ENCODE measurements at places on chromosomes 11 and 22.

DNA sequence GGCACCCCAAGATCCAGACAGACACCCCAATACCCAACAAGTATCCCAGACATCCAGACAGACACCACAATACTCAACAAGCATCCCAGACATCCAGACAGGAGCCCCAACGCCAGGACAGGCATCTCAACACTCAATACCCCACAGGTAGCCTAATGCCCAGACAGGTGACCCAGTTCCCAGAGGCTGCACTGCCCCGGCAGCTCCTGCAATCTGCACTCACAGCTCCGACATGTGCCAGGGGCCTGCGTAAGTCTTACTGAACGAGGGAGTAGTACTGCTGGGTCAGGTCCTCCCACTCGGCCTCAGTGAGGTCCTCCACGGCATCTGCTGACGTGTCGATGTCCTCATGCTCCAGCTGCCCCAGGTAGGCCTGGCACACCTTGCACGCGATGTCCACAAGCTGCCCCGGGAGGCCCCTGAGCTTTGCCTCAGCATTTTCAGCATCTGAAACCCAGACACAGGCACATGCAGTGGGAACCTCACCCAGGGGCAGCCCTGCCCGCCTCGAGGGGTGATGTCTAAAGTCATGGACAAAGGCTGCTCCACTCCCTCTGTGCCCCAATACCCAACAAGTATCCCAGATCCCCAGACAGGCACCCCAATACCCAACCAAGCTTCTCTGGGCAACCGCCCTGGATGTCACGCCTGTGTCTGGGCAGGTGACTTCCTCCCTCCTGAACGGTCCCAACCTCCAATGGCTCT is 16.6 kb downstream of the TTLL8 start:
- no peak for DNase-seq

- no peak for DNase-seq
Observed at GRCh38 chr22:39229075-39229474, 15.7 kb downstream of the PDGFB start.

DNA sequence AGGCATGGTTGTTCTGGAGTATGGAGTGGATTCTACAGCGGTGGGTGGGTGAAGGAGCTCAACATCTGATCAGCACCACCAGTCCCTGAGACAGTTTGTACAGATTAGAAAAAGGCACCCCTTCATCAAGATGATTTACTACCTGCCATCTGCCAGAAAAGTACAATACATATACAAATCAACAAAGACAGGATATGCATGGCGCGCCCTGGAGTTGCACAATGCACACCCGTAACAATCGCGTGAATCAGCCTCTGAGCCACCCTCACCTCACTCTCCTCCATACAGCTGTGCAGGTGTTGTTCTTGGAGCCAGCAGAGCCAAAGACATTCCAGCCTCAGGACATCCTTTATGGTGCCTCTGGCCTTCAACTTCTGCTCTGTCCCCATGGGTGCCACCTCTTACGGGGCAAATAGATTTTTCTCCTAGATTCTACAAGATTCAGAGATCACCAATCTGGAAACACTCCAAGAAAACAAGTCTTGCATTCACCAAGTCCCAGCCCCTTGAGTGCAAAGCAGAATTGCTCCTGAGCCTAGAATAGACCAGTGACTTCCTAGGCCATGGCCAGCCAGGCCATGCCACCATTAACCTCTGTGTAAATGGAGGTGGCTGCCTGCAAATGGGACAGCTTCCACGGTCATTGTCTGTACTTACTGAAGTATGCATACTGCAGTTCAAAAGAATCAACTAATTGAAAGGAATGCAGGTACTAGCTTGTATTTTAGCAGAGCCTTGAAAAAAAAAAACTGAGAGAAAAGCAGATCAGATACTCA is 490.9 kb downstream of the SOX6 start:
- DNase-seq, result no peak

DNA sequence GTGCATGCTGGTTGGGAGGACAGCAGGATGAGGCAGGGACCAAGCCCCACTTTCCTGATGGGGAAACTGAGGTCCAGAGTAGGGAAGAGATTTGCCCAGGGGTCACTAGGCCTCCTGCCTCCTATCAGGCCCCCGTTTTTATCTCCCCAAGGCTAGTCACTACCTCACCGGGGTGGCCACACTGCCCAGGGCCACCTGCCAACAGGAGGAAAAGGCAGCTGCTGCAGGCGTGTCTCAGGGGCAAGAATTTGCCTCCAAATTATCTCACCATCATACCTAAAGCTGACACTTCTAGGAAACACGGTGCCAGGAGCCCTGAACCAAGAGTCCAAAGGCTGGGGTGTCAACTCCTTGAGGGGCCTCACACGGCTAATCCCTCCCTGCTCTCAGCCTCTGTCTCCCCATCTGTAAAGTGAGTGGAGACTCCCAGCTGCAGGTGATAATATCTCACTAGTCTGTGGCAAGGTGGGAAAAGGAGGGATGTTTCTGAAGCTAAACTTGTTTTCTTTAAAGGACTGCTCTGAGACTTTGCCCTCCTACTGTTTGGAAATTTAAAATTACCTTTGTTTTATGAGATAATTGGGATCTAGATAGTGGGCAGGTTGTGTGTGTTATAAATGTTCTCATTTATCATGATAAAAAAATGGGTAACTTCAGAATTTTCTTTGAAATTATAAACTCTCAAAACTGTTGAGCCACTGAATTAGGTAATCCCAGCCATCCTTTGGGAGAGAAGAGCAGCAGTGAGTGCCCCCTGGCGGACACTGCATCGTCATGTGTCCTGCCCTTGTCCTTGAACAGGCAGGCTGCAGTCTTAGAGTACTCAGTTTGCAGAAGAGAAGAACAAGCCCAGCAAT is 60.0 kb downstream of the MYO7A start:
- DNase-seq, result peak; percentile 85

DNA sequence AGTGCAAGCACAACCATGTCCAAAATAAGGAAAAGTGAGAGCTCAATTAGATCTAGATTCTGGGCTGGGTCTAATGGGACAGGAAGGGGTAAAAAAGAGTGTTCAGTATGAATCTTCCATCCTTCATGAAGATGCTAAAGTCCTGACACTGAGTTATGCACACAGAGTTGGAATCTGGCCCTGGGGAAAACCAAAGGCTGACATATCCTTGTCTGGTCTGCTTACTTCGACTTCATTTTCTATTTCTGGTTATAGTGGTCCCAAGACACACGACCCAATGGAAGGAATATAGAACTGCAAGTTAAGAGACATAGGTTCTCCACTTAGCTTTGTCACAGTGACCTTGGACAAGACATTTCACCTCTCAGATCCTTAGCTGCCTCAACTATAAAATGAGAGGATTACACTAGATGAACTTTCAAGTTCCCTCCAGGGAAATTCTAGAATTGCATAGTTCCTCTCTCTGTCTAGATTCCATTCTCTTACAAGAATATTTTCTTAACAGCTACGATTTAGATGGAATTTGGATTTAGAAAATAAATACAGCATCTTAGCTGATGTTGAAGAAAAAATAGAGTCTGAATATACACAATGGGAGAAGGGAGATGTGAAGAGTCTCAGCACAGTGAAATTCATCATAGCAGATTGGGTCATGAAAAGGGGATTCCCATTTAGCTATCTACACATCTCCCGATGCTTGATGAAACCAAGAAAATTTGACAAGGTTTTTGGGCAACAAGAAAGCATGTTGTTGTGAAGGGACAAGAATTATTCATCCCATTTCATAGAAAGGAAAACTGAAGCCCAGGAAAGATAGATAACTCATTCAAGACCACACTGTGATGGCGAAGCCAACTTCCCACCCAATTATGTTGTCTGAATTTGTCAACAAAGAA is 3.3 kb downstream of the BLID start:
- DNase-seq, result no peak
